ENCODE measurements at places on chromosomes 5 and 9. TPM values are rescaled to one million over a fixed set of nuclear protein-coding genes. Genes with fewer than 3 reads are reported as not detected.

The DPYSL3 gene
- 56.0 TPM for total RNA-seq

The ORM2 gene
- 3.2 TPM for total RNA-seq

The SLC34A3 gene
- 0.27 TPM for total RNA-seq

The FUT7 gene
- total RNA-seq = not detected

The TTC16 gene
- 0.07 TPM for total RNA-seq

The EQTN gene
- 1.1 TPM for total RNA-seq

The TLE1 gene
- total RNA-seq = 68.7 TPM

The SHISAL2B gene
- 0.51 TPM for total RNA-seq

The WDR38 gene
- total RNA-seq = not detected

The LOX gene
- total RNA-seq = 0.19 TPM

The PFN3 gene
- not detected for total RNA-seq

The ADAMTS12 gene
- 7.8 TPM for total RNA-seq

The SPINK6 gene
- not detected for total RNA-seq

The GDA gene
- 5.8 TPM for total RNA-seq

All from progenitor cell of endocrine pancreas (in vitro differentiated cells).